K562 (cell line): ENCODE measurements at places on chromosomes 11 and 22. TPM values are rescaled to one million over a fixed set of nuclear protein-coding genes. Genes with fewer than 3 reads are reported as not detected.

GRCh38 chr22:41782751-41783150 lies 17.7 kb upstream of the CCDC134 start:
- no peak overlapping the region for H3K27ac ChIP-seq
- H3K4me3 ChIP-seq: no peak overlapping the region
- H3K27me3 ChIP-seq: no peaks in the 10 kb centered on the region
- H3K4me1 ChIP-seq: no peaks in the 10 kb centered on the region; the same call in 1 of the 2 replicates
- DNase-seq: no peak

DNA sequence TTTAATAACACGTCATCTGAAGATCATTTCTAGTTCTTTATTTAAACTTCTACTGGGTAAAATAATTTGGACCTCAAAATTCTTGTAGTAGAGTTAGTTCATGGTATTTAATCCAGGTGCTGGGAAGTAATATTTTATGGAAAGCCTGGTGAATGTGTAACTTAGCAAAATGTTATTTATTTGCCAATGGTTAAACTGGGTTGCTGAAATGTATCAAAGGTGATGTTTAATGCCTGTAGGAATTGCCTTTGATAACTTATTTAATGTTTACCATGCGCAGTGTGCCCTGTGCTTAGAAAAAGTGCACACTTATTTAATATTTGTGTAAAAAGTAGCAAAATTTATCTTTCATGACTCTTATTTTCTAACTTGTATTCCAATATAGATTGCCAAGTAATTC lies 11.2 kb downstream of the OR5M11 start:
- H3K36me3 ChIP-seq: no peaks in the 10 kb centered on the region
- H3K27ac ChIP-seq: no peak overlapping the region
- H3K4me3 ChIP-seq: no peak overlapping the region
- H3K27me3 ChIP-seq: no peaks in the 10 kb centered on the region

Gene CRACR2B
- polyA plus RNA-seq: 40.7 and 51.0 TPM in 2 replicates

- no peak overlapping the region; the same call in 1 of the 2 replicates for H3K4me3 ChIP-seq
- 0 out of 3 replicates have a peak, but pooled peaks cover 3% of the 10 kb centered on the region for H3K36me3 ChIP-seq
- H3K27me3 ChIP-seq: no peaks in the 10 kb centered on the region
These were observed 2.2 kb downstream of the ZNF143 start for GRCh38 chr11:9462806-9463537.

- no peak overlapping the region for H3K4me3 ChIP-seq
- no peaks in the 10 kb centered on the region for H3K36me3 ChIP-seq
- no peak overlapping the region for H3K27ac ChIP-seq
- H3K4me1 ChIP-seq: peaks cover 15% of the 10 kb centered on the region
- DNase-seq: no peak
These were observed 130.9 kb downstream of the UVRAG start for GRCh38 chr11:75945947-75946346.

Gene CAT
- polyA plus RNA-seq: 99.1 and 110 TPM in 2 replicates

DNA sequence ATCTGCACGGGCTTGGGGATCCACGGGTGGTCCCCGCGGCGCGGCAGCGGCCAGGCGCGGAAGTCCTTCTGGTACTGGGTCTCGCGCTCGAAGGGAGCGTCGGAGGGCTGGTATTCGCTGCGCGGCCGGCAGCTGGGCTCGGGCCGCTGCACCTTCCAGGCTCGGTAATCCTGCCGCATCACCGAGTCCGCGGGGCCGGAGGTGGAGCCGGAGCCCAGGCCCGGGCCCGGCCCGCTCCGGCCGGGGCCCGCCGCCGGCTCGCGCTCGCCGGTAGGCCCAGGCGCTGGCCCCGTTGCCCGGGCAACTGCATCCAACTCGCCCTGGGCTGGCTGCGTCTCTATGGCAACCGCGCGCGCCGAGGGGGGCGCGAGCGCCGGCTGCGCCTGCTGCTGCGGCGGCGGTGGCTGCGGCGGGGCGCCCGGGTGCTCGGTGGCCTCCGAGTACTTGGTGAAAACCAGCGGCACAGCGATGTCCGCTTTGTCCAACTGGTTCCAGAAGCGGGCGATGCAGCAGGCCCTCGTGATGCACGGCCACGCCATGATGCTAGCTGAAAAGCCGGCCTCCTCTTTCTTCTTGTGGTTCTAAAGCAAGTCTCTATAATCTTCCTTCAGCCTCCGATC lies 897 bp downstream of the MAP6 start:
- H3K27me3 ChIP-seq: peaks cover 39% of the 10 kb centered on the region
- H3K27ac ChIP-seq: no peak overlapping the region
- H3K36me3 ChIP-seq: no peaks in the 10 kb centered on the region
- peaks cover 20% of the 10 kb centered on the region; the same call in 1 of the 2 replicates for H3K4me1 ChIP-seq

Gene GAL3ST1
- polyA plus RNA-seq: 0.80 and 1.9 TPM in 2 replicates

GRCh38 chr11:99568808-99569207 lies 548.1 kb downstream of the CNTN5 start:
- no peak overlapping the region for H3K27ac ChIP-seq
- H3K4me3 ChIP-seq: no peak overlapping the region
- H3K27me3 ChIP-seq: no peaks in the 10 kb centered on the region
- DNase-seq: no peak

GRCh38 chr11:8098361-8098760 lies 17.4 kb downstream of the TUB start:
- no peak overlapping the region for H3K27ac ChIP-seq
- H3K4me1 ChIP-seq: no peaks in the 10 kb centered on the region
- no peak for DNase-seq
- H3K27me3 ChIP-seq: no peaks in the 10 kb centered on the region; the same call in 2 of the 3 replicates
